ENCODE measurements at places on chromosomes 5 and 9. TPM values are rescaled to one million over a fixed set of nuclear protein-coding genes. Genes with fewer than 3 reads are reported as not detected.

Gene ST8SIA4
- not detected for total RNA-seq

Gene ZFP2
- not detected for total RNA-seq

Gene SPATA31A3
- not detected for total RNA-seq

Gene LRRC19
- total RNA-seq, result not detected

Gene SLC36A3
- total RNA-seq, result not detected

Gene FREM1
- total RNA-seq, result 0.05 TPM

Gene FOXD4
- total RNA-seq, result 1.2 TPM

Gene CRHBP
- total RNA-seq, result 0.20 TPM

Gene NR4A3
- 0.23 TPM for total RNA-seq

Gene SHLD3
- 4.5 TPM for total RNA-seq

Gene LCN9
- total RNA-seq, result not detected

Gene CKMT2
- not detected for total RNA-seq

Gene ANKRD31
- 0.13 TPM for total RNA-seq

Gene TGFBI
- 34.9 TPM for total RNA-seq

Gene ADRA1B
- total RNA-seq, result 1.1 TPM

Gene IL3
- not detected for total RNA-seq

DNA sequence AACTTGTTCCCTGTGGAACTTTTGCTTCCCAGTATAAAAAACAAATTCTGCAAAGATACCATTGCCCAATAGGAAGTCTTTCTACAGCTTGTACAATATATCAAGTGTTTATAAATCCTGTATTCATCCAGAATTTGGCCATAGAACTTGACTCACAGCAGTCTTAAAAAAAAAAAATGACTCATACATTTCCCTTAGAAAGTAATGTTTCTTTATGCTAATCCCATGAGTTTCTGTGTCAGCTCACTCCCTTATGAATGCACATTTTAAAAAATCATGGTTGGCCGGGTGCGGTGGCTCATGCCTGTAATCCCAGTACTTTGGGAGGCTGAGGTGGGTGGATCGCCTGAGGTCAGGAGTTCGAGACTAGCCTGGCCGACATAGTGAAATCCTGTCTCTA, 89.3 kb upstream of the DMRT1 start:
- DNase-seq, result peak; percentile 98

DNA sequence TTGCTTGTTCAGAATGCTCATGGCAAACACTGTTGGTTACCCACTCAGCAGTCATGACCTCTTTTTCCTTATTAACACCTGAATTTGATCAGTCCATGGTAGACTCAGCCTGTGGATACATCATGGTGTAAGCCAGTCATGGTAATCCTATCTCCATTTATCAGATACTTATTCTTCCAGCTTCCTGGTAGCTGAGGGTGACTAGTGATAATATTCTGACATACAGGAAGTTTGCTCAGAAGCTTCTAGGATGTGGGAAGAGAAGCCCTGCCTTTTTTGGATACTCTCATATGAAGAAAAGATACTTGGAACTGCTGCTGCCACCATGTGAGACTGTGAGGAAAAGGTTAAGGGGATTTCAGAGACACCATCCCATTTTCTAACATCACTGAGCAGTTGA, 7.3 kb downstream of the GDA start:
- DNase-seq, result peak; percentile 52

GRCh38 chr9:108283696-108284095, 572.1 kb downstream of the ACTL7B start:
- no peak for DNase-seq

DNA sequence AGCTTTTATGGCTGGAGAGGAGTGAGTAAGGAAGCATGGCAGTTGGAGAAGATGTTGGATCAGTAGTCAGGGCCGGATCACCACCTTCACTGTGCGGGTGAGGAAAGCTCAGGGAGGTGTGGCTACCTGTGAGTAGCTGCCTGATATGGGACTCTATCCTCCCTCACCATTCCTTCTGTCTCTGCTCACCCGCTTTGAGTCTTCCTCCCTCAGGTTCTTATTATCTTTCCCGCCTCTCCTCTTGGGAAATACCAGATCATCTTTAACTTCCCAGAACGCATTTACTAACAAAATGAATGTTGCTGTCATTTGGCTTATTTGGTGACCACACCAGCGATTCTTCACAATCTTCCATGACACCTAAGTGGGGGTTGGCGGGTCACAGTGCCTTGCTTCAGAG, 140.7 kb upstream of the GPR151 start:
- no peak for DNase-seq

DNA sequence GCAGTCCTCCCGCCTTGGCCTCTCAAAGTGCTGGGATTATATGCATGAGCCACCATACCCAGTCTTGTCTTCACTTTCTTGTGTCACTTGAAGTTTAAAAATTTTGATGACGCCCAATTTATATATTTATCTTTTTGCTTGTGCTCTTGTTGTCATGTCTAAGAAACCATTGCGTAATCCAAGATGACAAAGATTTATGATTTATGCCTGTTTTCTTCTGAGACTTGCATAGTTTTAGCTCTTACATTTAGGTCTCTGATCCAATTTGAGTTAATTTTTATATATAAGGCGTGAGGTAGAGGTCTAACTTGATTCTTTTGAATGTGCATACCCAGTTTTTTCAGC, 18.6 kb downstream of the ANKHD1 start:
- no peak for DNase-seq

GRCh38 chr9:88425538-88425950, 37.3 kb downstream of the SPIN1 start:
- DNase-seq, result peak; percentile 56

DNA sequence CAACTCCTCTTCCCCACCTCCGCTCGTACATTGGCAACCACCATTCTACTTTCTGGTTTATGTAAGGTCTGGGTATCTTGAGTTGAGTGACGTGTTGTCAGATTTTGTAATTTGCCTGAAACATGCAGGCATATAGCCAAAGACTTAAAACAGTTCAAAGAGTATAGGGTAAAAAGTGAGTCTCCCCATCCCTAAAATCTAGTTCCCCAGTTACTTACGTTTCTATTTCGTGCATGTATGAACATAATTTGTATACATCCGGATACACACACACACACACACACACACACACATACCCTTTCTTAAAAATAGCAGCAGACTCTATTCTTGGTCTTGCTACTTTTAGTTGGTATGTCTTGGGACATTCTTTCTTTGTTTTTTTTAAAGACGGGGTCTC, 915 bp downstream of the HSDL2 start:
- no peak for DNase-seq

- no peak for DNase-seq
Measured at GRCh38 chr9:137012694-137013570, 15.1 kb downstream of the ABCA2 start.

DNA sequence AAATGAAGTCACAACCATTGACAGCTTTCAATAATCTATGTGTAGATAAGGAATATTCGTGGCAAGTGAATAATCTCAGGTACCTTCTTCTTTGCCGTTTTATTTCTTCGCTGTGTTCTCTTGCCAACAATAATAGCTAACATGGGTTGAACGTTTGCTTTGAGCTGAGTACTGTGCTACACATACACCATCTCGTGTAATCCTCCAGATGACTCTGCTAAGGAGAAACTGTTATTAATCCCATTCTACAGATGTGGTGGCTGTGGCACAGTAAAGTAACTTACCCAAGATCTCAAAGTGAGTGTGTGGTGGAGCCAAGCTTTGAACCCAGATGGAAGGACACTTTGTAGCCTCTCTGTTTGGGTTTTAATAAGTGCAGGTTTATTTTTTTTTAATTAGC, 179.7 kb downstream of the C9orf152 start:
- DNase-seq, result no peak

DNA sequence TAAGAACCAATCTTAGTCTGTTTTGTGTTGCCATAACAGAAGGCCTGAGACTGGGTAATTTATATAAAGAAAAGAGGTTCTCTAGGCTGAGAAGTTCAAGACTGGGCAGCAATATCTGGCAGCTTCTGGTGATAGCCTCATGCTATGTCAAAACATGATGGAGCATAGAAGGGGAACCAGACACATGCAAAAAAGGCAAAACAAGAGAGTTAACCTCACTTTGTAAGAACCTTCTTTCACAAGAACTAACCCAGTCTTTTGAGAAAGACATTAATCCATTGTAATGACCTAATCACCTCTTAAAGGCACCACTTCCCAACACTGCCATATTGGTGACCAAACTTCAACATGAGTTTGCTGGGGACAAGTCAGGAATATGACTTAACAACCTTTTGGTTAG, 37.3 kb downstream of the FSD1L start:
- DNase-seq, result no peak

- peak; percentile 64 for DNase-seq
Measured at GRCh38 chr9:13278368-13279246, 885 bp downstream of the MPDZ start.

GRCh38 chr9:131062969-131063368, 33.4 kb upstream of the AIF1L start:
- DNase-seq, result no peak

- DNase-seq, result no peak
Measured at GRCh38 chr5:158877706-158878105, 222.0 kb downstream of the EBF1 start.

- no peak for DNase-seq
Measured at GRCh38 chr9:81782313-81782995, 93.1 kb upstream of the TLE1 start.

DNA sequence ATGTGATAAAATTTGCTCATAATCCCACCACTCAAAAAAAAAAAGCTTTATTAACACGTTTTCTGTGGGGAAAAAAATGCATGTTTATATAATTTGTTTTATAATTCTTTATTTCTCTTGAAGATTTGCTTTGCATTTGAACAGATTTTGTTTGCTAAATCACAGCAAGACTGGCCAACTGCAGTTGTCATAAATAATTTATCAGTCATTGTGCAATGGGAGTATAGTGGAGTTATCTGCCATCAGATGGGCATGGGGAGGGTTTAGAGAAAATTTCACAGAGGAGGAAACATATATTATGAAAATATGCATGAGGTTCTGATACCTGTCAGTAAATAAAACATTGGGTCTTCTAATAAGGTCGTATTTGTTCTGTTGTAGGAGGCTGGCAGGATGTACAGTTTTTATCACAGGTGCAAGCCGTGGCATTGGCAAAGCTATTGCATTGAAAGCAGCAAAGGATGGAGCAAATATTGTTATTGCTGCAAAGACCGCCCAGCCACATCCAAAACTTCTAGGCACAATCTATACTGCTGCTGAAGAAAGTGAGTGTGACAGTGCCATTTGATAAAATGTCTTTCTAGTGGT, 23.8 kb downstream of the HSDL2 start:
- no peak for DNase-seq

DNA sequence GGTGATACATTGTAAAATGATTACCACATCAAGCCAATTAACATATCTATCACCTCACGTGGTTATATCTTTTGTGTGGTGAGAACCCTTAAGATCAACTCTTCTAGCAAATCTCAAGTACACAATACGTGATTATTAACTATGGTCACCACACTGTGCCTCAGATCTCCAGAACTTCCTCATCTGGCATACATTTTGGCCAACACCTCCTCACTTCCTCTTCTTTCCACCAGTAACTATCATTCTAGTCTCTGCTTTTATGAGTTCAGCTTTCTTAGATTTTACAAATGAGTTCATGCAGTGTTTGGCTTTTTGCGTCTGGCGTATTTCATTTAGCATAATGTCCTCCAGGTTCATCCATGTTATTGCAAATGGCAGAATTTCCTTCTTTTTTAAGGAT, 35.8 kb downstream of the PRKACG start:
- no peak for DNase-seq

GRCh38 chr9:114021578-114021977, 56.5 kb downstream of the AMBP start:
- DNase-seq, result no peak

DNA sequence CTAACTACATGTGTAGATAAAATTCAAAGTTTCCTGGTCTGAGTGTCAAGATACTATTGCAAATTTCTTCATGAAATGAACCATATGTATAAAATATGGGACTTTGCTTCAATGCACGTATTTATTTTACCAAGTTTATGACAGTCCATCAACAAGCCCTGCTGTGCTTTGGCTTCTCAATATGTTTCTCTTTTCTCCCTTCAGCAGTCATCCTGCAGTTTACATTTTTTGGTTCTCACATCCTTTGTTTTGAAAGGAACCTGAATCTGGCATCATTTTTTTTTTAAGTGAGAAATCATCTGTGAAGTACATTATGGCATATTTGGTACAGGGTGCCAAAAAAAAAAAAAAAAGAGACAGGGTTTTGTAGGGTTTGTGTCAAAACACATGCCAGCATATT, 65.1 kb downstream of the YIPF5 start:
- no peak for DNase-seq

DNA sequence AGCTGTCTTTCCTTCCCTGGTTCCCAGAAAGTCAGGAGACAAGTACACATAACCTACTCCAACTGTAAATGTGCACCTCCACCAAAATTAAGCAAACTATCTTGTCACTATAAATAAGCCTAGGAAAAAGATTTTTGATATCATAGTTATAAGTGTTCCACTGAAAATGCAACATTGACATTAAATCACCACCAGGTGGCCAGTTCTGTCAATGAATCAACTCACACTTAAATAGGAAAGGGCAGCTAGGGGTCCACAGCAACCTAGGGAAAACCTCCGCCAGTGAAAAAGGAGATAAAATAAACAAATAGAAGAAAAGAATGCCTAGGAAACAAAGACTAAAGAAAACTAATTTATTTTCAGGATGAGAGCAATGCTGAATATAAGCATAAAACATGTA, 243.0 kb upstream of the PTPRD start:
- peak; percentile 31 for DNase-seq

DNA sequence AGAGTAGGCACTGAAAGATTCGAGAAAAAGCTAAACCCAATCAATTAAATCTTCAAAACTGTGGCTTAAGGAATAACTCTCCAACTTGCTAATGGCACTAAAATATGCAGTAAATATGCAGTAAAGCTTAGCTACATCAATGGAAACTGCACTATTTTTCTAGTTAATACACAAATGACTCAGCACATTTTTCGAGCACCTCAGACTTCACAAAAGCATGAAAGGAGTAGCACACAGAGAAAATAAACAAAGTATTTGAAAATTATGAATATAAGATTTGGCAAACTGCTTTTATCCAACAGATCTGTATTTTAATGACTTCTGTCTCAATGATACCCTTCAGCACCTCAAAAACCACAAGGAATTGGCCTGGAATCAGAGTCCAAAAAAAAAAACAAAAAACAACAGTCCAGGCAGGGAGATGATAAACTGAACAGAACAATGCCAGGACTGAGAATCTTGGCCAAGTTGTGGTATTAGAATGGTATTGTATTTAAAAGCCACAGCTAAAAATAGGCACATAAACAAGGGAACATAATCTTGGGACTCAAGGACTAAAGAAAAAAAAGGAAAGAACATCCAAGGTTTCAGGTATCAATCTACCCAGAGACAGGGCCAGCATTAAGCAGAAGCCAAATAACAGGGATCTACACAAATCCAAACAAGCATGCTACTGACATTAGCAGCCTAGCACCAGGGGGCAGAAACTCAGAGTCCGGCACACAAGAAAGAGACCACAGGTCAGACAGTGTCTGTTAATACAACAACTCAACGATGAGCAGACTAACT, 21.4 kb downstream of the TMEM245 start:
- DNase-seq, result peak; percentile 82

DNA sequence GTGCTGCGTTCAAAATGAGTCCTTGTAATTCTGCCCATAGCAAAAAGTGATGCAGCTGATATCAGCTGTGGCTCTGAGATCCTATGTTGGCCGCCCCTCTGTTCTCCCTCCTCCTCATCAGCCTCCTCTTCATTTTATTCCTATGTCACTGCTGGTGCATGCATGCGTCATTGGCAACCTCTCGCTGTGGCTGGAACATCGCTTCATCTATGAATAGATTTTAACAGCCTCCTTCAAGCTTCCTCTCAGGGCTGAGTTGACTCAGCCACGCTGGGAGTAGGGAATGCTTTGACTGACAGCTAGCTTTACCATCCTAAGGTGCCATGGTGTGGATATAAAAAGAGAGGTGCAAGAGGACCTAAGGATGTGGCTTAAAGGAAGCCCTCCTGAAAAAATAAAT, 303.5 kb downstream of the PLK2 start:
- peak; percentile 49 for DNase-seq

GRCh38 chr5:146947181-146947941, 68.8 kb upstream of the PPP2R2B start:
- DNase-seq, result peak; percentile 47
